SHP77 treated with DMSO at 0.1 percent for 48 hours (cell line): ENCODE measurements at places on chromosomes 12 and 14.

DNA sequence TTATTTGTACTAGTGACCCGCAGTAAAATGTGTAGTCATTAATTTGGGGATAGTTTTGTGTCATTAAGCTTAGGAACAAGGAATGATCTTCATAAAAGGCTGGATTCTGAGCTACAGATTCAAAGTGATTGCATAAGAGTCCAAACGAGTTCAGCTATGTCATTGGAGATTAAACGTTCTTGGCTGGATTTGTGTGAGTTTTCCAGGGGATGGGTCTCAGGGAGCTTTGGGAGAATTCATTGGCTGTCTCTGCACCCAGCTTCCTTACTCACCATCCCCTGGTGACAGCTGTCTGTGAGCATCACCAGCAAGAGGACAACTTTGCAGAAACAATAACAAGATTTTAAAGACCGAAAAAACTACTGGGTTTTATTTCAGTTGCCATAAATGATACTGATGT, 130.4 kb downstream of the DAAM1 start:
- DNase-seq = no peak

DNA sequence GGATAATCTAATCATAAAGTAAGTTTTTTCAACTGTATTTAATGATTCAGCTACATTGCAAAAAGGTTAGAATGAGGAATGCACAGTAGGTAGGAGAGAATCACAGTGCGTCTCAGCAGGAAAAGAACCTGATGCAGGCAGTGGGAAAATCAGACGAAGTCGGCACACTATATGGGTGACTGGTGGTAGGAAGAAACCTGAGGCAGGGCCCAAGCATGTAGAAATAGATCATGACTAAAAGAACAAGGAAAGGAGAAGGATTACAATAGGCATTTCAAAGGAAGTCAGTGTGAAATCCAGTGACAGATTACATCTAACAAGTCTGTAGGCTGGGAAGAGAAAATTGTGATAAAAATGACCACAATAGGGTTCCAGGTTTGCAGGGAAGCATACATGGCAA, 267.0 kb downstream of the MED13L start:
- DNase-seq = no peak

- no peak for DNase-seq
Observed at GRCh38 chr12:2783936-2784600, 10.7 kb upstream of the FKBP4 start.

DNA sequence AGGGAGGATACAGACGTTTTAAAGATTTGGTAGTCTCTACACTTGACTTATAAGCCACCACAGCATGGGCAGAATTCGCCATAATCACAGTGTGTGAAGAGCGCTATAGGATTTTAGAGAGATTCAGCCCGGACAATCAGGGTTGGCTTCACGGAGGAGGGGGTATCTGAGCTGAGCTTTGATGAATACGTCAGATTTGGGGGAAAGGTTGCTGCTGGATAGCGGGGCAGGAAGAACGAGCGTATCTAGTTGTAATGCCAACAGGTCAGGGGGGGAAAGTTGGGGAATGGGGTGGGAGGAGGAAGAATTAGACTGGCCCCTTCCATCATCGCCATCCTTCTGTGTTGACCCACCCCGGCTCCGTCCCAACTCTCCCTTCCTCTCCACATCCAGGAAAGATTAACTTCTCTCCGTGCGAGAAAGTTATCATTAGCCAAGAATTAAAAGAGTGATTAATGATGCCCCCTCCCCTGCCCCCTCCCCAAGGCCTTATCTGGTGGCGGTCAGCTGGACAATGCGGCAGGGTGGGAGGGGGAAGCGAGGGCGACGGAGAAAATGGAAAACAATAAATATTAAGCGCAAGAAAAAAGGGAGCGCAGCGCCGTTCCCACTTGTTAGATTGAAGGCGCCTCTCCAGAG, 13.5 kb upstream of the GPATCH2L start:
- no peak for DNase-seq

DNA sequence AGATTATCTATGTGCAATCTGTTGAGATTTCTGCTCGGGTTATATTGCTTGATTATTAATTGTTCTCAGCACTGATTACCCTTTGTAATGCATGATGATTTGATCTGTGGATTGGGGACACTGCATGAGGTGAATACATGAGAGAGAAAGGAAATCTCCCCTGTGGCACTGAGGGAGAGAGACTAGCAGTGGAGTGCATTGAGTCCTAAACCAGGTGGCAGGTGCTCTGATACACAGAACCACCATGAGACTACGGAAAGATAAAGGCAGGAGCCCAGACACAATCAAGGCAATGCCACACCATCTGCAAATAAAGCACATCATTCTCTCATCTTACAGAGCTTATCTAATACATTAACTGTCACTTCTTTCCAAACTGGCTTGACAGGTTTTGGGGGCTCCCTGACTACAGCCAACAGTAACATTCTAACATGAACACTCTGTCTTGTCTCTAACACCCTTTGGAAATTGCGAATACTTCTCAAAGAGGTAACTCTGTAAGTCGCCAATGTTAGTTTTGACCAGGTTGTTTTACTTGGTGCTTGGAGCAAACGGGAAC, 37.6 kb upstream of the TSPAN8 start:
- DNase-seq = no peak

DNA sequence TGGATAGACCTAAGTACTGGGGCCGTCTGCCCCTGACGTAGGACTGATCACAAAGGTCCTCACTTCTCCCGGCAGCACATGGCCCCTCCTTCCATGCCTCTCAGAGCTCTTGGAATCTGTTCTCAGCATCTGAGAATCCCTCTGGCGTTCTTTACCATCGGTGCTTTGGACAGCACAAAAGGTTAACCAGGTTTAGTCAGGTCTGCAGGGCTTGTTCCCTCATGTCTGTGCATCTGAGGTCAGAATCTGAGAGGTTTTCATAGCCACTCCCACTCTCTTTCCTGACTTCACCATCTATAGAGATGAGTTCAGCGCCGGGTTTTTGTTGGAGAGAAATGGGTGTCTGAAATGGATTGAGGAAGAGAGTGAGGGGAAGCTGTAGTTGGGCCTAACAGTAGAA, 130.0 kb upstream of the ARHGAP5 start:
- no peak for DNase-seq

DNA sequence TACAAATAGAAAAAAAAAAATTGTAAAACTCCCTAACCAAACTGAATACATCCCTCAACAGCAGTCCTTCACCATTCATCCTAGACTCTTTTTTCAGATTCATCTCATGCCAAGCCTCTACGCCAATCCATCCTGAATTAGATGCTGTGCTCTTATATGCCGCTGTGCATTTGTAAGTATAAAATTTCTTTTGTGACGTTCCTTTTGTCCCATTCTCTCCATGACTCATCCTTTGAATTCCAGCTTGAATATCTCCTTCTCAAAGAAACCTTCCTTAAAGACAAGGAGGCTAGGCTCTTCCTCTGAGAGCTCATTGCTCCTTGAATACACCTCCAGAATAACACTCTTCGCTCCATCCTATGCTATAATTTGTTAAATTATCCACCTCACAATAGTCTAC, 359.2 kb downstream of the RMST start:
- DNase-seq = no peak

DNA sequence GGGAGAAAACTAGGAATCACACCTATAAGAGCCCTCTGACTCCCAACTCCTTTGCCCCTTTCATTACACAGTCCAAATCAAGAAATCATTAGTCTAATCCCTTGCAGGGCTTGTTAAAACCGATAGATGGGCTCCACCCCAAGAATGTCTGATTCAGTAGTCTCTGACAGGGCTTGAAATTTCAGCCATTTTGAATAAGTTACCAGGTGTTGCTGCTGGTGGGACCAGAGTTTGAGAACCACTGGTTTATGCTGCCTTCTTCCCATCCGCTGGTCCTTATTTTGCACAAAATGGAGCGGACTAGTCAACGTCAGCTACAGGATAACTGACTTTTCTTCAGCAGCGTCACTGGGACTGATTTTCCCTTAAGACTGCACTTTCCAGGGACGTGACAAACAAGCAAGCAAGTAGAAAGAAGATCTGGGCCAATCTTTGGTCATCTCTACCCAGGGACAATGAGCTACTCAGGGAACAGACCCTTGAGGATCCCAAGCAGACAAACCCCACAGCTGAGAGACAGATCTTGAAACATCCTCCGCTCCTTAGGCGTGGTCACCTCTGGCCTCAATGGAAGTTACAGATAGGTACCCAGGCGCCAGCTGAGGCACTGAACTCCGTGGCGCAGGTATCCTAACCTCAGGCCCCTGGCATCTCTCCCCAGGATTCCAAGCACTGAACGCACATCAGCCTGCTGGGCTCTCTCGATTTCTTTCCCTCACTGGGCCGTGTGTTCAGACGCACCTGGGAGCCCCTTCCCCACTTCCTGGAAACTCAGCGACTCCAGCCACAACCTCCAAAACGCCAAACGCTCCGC, 900 bp downstream of the KCTD10 start:
- DNase-seq = no peak

- DNase-seq = no peak
Observed at GRCh38 chr12:38586789-38587188, 270.2 kb downstream of the ALG10B start.

DNA sequence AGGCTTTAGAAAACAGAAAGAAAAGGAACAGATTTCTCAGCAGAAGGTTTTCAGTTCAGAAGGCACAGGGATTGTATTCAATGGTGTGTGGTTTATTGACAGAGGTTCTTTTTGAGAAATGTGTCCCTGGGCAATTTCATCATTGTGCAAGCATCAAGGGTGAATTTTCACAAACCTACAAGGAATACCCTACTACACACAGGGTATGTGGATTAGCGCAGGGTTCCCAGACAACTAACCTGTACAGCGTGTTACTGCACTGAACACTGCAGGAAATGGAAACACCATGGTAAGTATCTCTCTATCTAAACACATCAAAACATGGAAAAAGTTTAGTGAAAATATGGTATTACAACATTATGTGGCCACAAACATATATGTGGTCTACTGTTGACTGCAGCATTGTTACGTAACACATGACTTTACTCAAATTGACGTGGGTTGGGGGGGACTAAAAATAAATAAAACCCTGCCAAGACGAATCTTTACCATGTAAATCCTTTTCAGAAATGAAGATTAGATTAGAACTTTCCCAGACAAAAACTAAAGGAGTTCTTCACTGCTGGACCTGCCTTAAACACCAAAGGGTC, 893.1 kb downstream of the TMEM121 start:
- DNase-seq = no peak

DNA sequence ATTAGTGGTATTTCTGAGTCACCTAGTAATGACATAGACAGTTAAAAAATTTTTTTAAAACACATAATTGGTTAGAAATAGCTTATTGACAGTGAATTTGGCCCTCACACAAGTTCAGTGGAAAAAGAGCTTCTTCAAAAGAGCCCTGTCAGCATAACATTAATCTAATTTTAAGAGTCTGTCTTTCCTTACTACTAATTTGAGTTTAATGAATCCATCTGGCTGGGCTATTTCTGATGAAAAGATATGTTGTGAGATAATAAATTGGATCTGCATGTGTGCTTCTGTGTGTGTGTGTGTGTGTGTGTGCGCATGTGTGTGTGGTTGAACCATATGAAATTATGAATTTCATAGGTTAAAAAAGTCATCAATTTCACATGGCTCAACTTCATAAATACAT, 1045.2 kb downstream of the FLRT2 start:
- DNase-seq = no peak

DNA sequence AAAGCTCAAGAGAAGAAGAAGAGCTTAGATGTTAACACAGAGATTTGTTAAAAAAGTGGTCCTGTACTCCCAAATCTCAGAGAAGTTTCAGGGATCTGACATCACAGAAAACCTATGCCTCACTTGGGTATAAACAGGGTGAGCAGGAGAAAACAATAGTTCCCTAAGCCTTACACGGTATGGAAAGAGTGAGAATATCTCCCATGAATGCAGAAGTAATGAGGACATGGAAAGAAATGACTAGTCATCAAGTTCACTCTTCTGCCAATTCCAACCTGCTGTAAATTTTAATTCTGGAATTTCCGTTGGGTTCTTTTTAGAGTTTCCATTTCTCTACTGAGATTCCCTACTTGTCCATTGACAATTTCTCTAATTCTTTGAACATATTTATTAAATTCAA, 6.2 kb upstream of the PTGER2 start:
- no peak for DNase-seq

DNA sequence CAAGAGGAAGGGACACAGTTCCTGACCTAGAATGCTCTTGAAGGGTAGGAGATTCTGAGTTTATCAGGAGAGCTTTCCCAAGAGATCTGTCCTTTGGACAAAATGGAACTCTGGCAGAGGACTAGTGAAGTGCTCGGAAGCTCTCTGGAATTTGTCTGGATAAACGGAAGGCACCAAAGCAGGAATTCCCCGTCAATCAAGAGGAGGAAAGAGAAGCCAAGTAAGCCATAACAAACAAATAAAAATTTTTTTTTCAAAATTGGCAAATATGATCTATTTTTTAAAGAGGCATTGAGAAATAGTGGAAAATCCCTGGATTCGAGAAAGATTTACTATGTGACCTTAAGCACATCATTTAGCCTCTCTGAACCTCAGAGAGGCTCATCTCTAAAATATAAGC, 99.2 kb downstream of the GRIN2B start:
- DNase-seq = no peak

- DNase-seq = no peak
Observed at GRCh38 chr14:92398888-92399636, 76.1 kb downstream of the SLC24A4 start.

DNA sequence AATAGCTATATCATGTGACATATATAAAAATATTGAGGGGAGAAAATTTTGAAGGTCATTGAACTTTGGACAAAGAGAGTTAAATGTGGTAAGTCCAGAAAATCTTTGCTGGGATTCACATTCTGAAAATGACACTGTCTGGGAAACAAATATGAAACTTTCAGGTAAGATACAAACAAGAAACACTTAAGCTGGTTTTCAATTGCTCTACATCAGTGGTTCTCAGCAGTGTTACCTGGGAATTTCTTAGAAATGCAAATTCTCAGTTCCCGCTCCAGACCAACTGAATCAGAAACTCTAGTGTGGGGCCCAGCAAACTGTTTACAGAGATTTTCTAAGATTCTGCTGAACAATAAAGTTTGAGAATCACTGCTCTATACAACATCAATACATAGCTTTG, 3.6 kb upstream of the CDK17 start:
- no peak for DNase-seq

DNA sequence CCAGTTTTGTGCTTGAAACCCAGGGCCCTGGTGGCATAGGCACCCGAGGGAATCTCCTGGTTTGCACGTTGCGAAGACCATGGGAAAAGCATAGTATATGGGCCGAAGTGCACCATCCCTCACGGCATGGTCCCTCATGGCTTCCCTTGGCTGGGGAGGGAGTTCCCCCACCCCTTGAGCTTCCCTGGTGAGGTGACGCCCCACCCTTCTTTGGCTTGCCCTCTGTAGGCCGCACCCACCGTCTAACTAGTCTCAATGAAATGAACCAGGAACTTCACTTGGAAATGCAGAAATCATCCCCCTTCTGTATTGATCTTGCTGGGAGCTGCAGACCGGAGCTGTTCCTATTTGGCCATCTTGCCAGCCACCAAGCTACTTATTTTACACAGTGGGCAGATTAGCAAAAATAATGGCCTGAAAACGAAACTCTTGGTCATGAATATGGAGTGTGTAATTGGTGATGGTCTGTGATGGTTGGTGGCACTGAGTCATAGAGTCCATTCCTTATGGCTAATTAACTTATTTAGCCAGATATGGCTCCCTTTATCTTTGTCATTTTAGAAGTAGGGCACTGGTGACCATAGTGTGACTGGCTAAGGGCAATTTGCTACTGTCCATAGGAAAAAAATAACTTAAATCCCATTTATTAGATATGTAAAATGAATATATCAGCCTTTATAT, 21.3 kb upstream of the KCNJ8 start:
- no peak for DNase-seq

GRCh38 chr14:105378199-105378598, 20.1 kb upstream of the TEX22 start:
- no peak for DNase-seq

GRCh38 chr14:36655963-36656686, 5.5 kb upstream of the PAX9 start:
- DNase-seq = peak; percentile 69

- DNase-seq = no peak
Observed at GRCh38 chr12:106331599-106331998, 25.9 kb upstream of the POLR3B start.
